ENCODE measurements at places on chromosomes 5 and 9.

DNA sequence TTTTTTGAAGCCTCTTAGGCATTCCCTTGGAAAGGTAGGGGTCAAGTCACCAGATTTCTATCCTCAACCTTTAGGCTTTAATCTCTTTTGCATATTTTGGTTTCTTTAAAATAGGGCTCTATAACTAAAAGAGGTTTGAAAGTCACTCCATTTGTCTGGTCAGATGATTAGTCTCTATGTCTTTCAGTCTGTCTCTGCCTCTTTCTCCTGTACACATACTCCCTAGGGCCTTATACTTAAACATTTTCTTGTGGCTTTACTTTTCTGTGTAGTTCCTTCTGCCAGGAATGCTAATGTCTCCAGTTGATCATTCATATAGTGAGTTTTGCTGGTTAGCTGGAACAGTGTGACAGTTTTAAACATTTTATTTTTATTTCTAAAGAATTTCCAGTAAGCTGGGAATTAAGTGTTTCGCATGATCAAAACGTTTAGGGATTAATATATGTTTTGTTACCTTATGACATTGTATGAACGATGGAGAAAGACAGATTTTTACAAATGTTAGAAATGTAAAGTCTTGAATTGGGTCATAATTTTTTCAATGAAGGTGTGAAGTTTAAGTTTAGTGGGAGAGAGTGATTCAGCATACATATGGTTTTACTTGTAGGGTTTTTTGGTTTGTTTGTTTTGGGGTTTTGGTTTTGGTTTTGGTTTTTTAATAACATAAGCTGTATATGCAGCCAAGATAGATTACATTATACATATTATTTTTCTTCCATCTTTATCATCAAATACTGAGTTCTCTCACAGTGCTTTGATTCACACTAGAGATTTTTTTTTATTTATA is 90.6 kb downstream of the ZCCHC7 start:
- DNase-seq, result no peak

DNA sequence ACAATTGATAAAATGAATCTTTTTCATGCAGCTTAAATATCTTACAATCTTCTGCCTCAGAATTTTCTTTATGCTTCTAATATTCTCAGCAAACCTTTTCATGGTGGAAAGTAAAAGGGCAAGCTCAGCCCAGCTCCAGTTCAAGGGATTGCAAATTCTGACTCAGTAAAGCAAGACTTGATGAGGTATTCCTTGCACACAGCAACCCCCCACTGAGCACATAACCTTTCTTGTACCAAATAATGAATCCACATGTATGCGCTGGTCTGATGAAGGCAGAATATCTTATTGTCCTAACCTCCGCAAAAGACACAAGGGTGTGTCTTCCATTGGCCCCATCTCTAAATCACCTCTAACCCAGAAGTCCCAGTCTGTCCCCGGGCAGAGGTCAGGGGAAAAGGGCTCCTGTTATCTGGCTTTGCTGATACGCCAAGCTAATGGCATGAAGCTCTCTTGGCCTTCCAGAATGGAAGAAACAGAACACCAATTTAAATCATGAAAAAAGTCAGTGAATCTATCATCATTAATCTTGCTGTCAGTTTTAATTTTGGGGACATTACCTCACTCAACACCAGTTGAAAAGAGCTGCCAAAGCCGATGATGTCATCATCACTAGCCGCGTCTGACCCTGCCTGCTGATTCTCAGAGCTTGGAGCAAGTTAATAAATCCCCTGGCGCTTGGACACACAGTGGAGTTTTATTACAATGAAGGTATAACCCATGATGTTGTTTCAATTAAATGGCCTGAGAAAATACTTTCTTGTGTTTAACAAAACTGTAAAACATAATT is 592.5 kb upstream of the CLINT1 start:
- DNase-seq, result peak; percentile 83

- no peak for DNase-seq
These were observed 193.6 kb upstream of the ANKRD55 start for GRCh38 chr5:56426693-56427092.

- no peak for DNase-seq
These were observed 378.7 kb downstream of the ENC1 start for GRCh38 chr5:74261866-74262265.

GRCh38 chr9:71683598-71684235 is 84.6 kb downstream of the CEMIP2 start:
- DNase-seq, result peak; percentile 82

DNA sequence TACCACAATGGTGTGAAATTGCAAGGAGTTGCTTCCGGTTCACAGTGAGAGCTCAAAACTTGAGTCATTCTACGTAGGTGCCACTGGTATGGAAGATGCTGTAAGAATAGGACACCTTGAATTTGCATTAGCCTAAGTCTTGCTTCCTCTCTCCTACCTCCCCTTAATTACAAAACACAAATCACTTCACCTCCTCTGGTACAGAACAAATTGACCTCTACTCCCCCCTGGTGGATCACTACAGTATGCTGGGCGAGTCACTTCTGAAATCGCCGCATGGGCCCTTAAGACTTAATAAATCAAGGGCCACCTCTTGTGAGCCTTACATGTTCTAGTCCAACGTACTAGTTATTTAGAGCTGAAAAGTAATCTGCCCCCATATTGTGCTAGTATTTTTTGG is 145.3 kb upstream of the SMARCA2 start:
- DNase-seq, result no peak

DNA sequence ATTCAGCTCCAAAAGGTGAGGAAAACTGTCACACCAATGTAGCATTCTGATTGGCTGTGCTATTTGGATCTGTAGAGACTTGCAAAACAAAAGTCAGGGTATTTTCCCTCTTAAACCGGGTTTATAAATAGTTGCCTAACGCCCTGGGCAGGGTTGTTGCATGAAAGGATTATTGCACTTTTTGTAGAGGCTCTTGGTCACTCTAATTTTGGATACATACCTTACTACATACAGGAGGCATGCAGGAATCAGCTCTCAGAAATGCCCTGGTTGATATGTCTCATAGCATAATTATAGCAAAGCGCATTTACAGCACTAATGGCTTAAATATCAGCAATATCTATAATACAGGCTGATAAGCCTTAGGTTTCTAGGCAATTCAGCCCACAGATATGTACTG is 200.0 kb upstream of the GDNF start:
- DNase-seq, result no peak

DNA sequence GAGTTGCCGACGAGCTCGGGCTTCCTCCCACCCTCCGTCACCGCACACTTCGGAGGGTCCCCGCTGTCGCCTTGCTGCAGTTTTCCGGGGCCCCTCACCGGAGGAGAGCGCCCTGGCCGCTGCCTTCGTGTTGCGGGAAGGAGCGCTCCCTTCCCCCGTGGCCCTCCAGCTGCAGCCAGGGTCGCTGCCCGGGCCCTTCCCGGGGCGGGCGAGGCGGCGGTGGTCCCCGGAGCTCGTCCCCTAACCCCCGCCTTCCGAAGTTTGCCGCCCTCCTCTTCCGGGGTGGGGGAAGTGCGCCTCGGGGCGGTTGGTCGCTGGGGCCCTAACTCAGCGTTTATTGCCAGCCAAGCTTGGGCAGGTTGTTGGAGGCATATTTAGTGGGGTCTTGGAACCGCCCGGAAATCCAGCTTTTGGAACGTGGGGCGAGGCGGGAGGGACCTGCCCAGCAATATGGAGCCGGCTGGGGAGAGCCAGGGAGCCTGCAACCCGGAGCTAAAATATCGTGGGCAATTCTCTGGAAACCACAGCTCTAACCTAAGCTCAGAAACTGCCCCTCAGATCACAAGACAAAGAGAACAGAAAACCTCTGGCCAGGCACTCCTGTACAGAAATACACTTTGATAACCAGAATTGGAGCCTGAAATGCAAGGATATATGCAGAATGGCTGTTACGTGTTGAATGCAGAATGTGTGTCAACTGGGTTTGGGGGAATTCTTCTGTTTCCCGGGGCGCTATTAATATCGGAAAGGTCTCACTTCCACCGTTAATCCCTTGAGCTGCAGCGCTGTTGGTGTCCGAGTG is 890 bp downstream of the PIK3R1 start:
- DNase-seq, result peak; percentile 85

- DNase-seq, result peak; percentile 67
These were observed 251.9 kb upstream of the CDH12 start for GRCh38 chr5:23105021-23105420.

GRCh38 chr5:54098267-54098666 is 212.1 kb downstream of the ARL15 start:
- no peak for DNase-seq

- DNase-seq, result no peak
These were observed 278.7 kb upstream of the TYRP1 start for GRCh38 chr9:12414514-12414913.

DNA sequence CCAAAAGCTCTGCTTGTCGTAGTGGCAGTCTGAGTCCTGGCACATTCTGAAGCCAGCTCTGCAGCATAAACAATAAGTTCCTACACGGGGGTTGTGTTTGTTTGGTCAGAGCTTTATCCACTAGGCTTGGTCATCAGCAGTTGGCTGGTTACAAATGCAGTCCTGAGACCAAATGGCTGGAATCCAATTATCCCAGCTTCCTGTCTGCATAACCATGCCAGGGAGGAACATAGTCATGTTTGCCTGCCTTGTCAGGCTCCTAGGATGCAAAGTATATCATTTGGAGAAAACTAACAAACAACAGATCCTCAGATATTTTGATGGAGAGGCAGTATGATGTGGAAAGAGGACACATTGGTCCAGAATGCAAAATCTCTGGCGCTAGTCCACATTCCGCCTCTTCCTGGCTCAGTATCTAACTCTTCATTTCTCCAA is 85.8 kb downstream of the FBXO38 start:
- DNase-seq, result no peak

DNA sequence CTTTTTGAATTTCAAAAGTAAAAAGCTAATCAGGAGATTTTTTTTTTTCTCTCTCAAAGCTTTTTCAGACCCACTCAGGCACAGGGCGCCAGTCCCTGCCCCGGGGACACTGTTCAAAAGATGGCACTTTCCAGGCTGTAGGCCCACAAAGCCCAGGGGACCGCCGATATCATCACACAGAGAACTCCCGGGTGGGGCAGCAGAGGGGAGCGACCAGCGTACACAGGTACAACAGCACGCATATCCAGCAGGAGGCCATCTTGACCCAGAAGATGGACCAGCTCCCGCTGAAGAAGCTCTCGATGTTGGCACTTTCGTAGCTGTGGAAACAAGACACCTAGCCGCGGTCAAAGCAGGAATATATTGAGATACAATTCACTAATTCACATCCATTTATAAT is 108.3 kb downstream of the THBS4 start:
- no peak for DNase-seq

DNA sequence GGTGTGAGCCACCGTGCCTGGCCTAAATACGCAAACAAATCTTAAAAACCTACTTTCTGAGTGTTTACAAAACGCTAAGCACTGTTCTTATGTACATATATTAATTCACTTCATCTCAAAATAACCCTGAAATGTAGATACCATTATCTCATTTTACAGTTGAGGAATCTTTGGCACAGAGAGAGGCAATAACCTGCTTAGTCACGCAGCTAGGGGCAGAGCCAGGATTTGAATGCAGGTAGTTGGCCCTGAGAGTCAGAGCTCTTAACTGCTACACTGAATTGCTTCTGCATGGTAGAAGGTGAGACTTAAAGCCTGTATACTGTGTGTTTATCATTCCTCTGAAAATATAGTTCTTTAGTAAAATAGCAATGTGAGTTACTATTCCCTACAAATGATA is 21.9 kb downstream of the ARHGEF37 start:
- no peak for DNase-seq
